NCI-H1436 treated with DMSO at 0.1 percent for 48 hours (cell line): ENCODE measurements at places on chromosomes 11 and 22.

- DNase-seq = no peak
Measured at GRCh38 chr11:126146454-126147192, 64.8 kb downstream of the RPUSD4 start.

GRCh38 chr11:32899438-32899837 is 6.8 kb downstream of the QSER1 start:
- no peak for DNase-seq

DNA sequence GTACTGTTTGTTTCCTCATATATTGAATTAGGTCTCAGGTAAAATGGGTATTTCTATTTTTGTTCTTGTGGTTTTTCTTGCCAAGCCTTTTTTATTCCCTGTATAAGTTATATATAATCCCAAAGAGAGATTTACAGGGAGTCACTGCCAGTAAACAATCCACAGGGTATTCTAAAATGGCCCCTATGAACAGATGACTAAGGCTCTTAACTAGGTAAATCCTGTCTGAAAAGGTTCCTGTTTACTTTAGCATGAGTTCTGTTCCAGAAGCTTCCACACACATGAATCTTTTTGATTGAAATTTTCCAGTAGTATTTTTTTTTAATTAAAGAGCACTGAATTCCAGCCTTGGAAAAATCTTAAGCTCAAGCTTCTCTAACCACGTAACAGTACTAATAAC is 552.8 kb upstream of the CCDC179 start:
- no peak for DNase-seq

- DNase-seq = no peak
Measured at GRCh38 chr11:107397357-107397756, 60.3 kb downstream of the CWF19L2 start.

DNA sequence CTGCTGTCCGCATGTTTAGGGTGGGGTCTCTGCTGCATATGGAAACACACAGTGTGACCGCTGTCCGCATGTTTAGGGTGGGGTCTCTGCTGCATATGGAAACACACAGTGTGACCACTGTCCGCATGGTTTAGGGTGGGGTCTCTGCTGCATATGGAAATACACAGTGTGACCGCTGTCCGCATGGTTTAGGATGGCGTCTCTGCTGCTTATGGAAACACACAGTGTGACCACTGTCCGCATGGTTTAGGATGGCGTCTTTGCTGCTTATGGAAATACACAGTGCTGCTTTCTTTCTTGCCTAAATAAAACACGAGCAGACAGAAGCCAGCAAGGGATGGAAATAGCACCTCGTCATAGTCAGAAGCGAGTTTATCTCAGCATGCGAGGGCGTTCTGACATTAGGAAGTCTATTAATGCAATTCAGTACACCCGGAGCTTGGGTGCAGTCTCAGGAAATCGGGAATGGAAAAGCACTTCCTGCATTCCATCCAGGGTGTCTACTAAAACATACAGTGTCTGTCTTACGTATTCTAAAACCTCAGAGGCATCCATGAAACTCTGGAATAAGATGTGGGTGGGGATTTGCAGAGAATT is 32.6 kb upstream of the TOLLIP start:
- no peak for DNase-seq

DNA sequence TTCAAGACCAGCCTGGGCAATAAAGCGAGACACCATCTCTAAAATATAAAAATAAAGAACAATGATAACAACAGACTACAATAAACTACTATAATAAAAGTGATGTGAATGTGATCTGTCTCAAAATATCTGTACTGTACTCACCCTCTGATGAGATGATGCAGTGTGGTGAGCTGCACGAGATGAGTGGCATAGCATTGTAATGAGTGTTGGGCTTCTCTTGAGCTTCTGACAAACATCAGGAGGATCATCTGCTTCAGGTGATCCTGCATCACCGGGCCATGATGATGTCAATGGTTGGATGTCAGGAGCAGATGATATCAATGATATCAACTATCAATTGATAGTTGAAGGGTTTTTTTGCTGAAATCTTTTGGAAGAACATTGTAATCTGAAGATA is 52.4 kb upstream of the INCENP start:
- DNase-seq = no peak

GRCh38 chr11:59756845-59757244 is 1.7 kb downstream of the STX3 start:
- no peak for DNase-seq

DNA sequence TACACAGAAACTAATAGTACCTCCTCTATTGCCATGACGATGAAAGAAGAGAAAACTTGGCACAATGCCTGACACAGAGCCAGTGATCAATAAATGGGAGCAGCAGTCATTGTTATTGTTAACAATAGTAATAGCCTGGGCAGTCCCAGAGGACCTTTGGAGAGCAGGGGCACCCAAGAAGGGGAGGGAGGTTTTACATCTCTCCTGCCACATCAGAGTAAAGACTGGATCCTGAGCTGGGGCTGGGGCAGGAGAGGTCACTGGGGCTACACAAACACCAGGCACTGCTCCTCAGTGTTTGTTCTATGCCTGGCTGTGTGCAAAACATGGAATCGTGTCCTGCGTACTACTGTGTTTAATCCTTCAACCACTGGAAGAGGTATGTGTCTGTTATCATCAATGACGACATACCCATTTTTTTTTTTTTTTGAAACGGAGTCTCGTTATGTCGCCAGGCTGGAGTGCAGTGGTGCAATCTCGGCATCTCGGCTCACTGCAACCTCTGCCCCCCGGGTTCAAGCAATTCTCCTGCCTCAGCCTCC is 25.0 kb upstream of the CREB3L1 start:
- DNase-seq = no peak

DNA sequence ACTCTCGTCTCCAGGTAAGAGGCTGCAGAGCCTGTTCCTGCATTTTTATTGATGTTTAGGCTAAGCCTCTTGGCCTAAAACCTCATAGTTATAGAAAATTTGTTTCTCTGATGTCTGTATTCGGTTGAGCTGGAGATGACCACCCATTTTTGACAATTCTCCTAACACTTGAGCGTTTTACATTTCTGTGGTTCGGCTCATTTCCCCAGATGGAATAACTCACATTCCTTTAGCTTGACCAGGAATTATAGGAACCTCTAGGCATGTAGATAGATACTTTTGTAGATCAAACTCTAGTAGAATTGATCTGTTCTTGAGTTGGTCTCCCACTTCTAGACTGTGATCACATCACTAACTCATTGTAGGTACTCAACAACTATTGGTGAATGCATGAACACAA is 172.6 kb upstream of the CADM1 start:
- DNase-seq = no peak

DNA sequence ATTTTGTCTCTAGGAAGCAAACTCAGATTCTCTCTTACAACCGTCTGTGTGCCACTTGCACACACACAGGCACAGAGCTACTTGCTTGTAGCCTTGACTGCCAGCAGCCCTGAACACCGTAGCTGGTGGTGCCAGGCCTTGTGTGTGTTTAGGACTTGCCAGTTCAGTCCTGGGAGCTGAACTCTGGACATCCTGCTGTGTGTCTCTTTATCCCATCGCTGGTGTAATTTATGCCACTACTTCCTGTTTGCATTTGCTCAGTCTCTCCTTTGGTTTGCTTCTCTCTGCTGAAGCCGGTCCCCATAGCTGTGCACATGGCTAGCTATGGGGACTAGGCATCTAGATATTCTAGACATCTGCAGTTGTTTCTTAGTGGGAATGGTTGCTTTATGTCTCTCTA is 24.0 kb downstream of the MARK2 start:
- no peak for DNase-seq

DNA sequence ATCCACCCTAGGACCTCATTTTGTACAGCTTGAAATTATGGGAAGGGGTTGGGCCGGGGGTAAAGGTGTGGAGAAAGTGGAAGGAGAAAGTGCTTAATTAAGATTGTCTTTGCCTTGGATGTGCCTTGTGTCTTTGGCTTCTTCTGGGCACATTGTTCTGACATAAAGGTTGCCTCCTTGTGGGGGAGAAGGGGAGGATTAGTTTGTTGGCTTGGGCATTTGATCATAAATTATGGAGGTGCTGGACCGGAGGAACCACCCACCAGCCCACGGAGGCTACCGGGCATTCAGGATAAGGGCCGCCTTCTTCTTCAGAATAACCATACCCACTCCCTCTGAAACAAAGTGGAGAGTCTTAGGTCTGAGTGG is 1.3 kb downstream of the PAFAH1B2 start:
- DNase-seq = no peak

DNA sequence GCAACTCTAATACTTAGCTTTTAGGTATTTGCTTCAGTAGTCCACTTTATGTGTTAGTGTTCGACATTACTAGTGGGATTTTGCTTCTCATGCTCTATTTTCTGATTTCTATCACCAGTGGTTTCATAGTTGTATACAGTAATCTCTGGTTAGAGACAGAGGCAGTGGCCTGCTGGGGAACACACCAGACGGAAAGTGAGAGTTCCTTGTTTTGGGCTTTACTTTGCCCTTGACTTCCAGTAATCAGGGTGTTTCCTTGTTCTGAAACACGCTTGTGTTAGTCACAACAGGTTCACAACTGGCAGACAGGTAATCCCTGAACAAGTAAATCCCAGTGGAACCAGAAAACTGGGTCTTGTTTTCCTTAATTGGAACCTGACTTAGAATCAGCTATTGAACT is 56.0 kb downstream of the PACS1 start:
- no peak for DNase-seq

DNA sequence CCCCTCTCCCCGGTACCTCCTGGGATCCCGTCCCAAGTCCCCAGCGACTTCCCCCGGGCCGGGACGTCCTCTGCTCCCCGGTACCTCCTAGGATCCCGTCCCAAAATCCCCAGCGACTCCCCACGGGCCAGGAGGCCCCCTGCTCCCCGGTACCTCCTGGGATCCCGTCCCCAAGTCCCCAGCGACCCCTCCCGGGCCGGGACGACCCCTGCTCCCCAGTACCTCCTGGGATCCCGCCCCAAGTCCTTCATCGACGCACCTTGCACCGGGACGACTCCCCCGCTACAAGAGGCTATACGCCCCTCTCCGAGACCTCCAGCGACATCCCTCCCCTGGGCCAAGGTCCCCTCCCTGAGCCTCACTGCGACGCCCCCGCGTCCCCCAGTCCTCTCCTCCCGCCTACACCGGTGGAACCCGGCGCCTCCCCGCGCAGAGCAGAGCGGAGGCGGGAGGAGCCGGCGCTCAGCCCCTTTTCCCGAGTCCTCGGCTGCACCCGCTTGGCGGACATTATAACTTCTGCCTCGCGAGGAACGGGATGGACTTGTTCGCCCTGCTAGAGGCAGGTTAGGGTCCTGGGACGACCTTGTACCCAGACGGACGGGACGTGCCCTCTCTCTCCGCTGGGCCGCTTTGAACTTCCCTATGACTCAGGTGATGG is 912 bp downstream of the KREMEN1 start:
- DNase-seq = no peak
